SHP77 treated with DMSO at 0.1 percent for 48 hours (cell line): ENCODE measurements at places on chromosomes 2 and 18.

- no peak for DNase-seq
These were observed 90.6 kb upstream of the GPC1 start for GRCh38 chr2:240344904-240345303.

GRCh38 chr2:62956651-62957050 is 94.0 kb upstream of the OTX1 start:
- DNase-seq, result no peak

DNA sequence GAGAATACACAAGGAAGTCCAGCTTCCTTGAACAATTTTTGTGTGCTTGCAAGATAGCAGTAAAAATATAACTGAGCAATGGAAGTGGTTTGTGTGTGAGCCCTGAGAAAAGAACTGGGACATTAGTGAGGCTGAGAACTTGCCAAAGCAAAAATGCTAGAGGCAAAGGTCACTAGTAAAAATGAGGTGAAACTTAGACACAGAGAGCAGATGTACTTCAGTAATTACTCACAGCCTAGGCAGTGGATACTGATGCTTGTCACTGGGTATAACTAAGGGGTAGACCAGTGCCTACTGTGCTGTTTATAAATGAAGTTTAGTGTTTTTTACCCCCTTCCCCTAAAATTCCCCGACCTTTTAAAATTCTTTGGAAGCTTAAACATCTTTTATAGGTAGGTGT is 450.1 kb downstream of the LPIN1 start:
- DNase-seq, result no peak

DNA sequence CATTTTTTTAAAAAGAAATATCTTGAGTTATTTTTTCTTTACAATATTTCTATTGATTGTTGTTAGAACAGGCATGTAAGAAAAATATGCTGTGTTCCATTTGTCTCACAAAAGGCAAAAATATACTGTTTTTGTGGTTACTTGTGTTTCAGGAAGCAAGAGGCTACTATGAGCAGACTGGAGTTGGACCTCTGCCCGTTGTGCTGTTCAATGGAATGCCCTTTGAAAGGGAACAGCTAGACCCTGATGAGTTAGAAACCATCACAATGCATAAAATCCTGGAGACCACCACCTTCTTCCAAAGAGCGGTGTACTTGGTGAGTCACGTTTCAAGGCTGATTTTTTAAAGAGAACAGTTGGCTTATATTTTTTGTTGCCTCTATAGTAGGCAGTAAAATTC is 54.7 kb downstream of the UGGT1 start:
- no peak for DNase-seq

- no peak for DNase-seq
These were observed 19.0 kb upstream of the FAM178B start for GRCh38 chr2:97005353-97005752.

DNA sequence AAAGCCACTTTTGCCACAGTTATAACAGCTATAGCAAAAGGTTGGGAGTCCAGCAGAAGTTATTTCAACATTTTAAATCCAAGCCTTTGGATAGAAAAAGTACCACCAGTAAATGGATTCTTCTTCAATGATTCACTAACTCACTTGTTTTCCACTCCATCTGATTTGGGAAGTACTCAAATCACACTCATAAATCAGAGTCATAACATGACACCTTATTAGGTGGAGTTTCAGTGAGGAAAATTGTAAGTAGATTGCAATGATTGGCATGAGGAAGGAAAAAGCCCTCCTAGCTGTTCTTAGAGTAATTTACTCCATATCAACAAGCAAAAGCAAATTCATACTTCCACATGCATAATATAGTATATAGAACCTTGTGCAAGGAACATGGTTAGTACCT is 132.9 kb downstream of the NR4A2 start:
- DNase-seq, result no peak

GRCh38 chr18:24273596-24273995 is 124.0 kb downstream of the OSBPL1A start:
- no peak for DNase-seq
